SJCRH30 (cell line): ENCODE measurements at places on chromosomes 7 and 10.

DNA sequence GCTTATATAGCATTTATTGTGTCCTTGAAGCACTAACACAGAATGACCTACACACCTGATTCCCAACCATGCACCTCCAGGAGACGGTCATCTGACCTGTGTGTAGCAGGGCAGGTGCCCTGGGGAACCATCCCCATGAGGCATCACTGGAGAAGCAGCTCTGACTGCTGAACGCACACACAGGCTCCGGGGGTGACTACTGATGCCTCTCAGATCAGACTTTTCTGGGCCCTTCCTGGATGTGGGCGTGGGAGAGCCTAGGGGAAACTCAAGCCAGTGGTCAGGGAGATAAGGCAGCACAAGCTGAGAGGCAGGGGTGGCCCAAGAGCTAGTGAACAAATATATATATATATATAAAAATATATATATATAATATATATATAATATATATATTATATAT lies 37.6 kb downstream of the CPXM2 start:
- DNase-seq, result no peak

DNA sequence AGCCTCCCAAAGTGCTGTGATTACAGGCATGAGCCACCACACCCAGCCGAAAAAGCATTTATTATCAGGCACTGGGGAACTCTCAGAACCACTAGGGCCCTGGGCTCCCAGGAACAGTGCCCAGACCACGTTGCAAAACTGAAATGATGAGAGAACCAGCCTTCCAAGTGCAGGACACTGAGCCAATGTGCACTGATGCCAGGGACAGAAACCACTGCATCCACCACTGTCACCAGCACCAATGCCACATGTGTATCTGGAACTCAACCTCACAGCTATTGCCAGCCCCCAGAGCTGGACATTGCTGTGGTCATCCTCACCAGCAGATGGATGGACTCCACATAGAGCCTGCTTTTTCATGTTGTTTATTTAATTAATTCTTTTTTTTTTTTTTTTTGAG lies 28.2 kb upstream of the TPST1 start:
- no peak for DNase-seq

- no peak for DNase-seq
These were observed 20.8 kb downstream of the HYCC1 start for GRCh38 chr7:22992874-22993840.

GRCh38 chr7:4519819-4520520 lies 162.1 kb upstream of the FOXK1 start:
- DNase-seq, result no peak

GRCh38 chr10:32982911-32983909 lies 25.2 kb upstream of the ITGB1 start:
- no peak for DNase-seq

GRCh38 chr7:23001610-23002009 lies 12.3 kb downstream of the HYCC1 start:
- DNase-seq, result no peak

GRCh38 chr10:53536322-53536721 lies 763.7 kb upstream of the MBL2 start:
- no peak for DNase-seq

DNA sequence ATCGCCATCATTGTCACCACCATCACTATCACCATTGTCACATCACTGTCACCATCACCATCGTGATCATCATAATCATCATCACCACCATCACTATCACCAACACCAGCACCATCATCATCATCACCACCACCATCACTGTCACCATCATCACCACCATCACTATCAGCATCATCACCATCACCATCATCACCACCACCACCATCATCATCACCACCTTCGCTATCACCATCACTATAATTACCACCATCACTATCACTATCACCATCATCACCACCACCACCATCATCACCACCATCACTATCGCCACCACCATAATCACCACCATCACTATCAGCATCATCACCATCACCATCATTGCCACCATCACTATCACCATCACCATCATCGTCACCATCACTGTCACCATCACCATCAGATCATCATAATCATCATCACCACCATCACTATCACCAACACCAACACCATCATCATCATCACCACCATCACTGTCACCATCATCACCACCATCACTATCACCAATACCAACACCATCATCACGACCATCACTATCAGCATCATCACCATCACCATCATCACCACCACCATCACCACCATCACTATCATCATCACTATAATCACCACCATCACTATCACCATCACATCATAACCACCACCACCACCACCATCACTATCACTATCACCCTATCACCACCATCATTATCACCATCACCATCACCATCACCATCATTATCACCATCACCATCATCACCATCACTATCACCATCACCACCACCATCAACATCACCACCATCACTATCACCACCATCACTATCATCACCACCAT lies 6.0 kb upstream of the GNA12 start:
- DNase-seq, result no peak

- DNase-seq, result no peak
These were observed 1186.0 kb downstream of the SORCS3 start for GRCh38 chr10:105827133-105827532.

DNA sequence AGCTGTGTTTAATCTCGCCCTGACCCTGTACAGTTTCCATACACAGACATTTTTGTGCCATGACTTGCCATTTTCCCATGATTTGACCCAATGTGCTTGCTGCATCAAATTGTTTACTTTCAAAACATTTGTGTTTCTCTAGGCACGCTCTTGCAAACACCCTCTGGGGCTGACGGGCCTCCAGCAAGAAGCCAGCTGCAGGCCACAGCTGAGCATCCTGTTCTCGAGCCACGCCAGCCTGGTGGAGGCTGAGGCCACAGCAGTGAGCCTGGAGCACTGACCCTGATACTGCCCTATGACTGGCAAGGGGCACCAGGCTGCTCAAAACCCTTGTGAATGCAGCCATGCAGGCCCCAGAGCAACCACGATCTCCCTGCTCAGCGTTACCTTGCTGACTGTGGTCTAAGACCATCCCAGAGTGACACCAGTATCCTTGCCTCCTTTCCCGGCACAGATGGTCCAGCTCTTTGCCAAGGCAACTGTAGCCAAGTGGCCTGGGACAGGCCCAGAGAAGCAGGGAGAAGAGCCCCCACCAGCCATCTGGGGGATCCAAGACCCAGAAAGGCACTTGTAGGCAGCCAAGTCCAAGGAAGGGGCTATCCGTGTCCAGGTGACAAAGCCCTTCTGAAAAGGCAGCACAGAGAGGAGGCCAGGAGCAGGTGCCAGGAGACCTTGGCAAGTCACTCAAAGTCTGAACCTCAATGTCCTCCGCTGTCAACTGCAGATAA lies 78.5 kb downstream of the OAT start:
- DNase-seq, result peak; percentile 45

DNA sequence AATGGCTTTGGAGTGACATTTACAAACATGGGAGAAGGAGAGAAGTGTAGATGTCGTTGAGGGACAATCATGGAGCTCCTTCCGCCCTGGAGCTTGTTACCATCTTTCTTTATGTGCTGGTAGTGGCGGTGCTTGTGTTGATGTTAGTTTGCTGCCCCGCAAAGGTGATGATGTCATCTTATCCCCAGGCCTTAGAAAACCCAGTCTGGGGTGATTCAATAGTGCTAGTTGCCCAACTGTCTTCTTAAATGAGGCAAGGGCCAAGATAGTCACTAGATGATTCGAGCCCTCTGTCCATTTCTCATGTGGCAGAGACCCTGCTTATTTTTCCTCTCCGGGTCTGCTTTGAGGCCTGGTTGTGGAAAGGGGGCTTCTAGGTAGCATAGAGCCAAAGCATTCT lies 277.4 kb downstream of the CCSER2 start:
- DNase-seq, result no peak

DNA sequence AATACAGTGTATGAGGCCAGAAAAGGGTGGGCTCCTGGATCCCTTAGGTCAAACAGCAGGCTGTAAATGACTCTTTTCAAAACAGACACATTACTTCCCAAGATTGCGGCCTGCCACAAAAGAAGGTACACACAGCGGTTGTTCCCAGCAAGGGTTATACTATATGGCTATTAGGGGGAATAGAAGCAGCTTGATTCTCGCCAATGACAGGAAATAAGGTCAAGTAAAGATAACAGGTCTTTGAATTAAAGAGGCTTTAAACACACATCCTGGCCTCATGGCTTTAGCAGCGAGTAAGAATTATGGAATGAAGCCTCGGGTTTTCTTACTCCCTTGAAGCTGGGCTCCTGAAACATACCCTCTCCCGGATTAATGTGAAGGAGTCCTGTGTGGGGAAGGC lies 58.3 kb downstream of the CYP26A1 start:
- DNase-seq, result no peak

- no peak for DNase-seq
These were observed 113.4 kb upstream of the CDK6 start for GRCh38 chr7:92949748-92950147.

DNA sequence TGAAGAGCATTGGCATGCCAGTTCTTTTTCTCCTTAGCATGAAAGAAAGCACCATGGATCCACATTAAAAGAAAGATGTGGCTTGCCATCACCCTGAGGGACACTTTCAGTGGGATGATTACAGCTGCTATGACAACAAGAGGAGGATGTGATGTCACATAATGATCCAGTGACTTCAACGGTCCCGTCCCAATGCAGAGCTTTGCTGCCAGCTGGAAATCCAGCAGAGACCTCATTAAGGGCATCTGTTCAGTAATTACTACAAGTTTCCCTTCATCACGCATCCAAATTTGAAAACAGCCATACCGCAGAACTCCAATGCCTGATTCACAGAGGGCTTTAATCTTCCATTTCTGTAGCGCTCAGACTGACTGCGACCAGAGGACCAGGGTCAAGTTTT lies 206.6 kb downstream of the LSM5 start:
- no peak for DNase-seq

DNA sequence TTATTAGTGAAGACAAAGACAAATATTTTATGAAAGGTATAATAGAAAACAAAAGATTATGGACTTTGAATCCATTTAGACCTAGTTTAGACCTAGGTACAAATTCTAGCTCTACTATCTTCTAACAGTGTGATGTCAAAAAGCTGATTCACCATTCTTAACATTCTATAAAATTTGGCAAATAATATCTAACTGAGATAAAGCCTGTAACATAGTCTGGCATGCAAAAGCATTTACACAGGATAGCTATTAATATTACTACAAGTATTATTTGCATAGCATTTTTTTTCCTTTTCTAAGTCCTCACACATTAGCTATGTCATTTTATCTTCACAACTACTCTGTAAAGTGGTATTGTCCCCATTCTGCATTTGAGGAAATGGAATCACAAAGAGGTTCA lies 179.6 kb upstream of the LRRTM3 start:
- DNase-seq, result no peak

- DNase-seq, result no peak
These were observed 119.7 kb downstream of the WDR11 start for GRCh38 chr10:120970595-120971529.

GRCh38 chr10:76285012-76285411 lies 853.6 kb downstream of the LRMDA start:
- no peak for DNase-seq

GRCh38 chr10:79089632-79090031 lies 20.9 kb downstream of the ZMIZ1 start:
- no peak for DNase-seq

DNA sequence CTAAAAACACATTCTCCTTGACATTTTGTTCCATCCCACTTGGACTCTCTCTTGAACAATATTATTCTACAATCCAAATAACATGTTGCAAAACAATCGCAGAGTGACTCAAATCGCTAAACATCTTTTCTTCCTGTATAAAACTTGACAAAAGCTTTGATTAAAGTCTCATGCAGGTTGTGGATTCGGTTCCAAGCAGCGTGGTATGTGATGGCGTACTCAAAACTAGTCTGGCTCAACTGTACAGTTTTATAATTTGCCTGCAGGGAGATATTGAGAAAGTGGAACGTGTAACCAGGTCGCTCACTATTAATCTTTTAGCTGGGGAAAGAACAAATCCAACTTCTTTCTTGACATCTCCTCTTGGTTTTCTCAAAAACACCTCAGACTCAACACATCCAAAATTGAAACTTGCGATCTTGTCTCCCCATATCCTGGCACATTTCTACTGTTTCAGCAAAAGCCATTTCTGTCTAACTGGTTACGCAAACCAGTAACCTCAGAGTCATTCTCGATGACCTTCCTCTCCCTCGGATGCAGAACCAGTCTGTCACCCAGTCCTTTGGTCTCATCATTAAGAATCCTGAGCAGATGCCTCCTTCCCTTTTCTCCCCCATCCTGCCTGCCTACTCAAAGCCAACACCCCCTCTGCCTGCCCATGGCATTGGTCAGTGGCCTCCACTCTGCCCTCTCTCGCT lies 100.1 kb downstream of the CACNB2 start:
- DNase-seq, result no peak

DNA sequence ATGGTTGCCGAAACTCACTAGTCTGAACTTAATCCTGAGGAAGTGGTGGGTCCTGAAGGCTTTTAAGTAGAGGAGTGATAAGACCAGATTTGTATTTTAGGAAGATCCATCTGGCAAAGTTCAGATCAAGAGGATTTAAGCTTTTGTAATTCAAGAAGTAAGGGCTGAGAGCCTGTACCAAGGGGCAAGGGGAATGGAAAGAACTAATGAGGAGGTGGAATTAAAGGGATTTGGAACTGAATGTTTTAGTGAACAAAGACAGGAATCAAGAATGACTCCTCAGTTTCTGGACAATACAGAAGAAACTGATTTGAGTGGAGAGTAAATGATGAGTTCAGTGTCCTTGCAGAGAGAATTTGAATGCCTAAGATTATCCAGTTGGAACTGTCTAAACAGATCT lies 249.0 kb downstream of the C7orf25 start:
- DNase-seq, result no peak
